ENCODE measurements at places on chromosomes 11 and 22. TPM values are rescaled to one million over a fixed set of nuclear protein-coding genes. Genes with fewer than 3 reads are reported as not detected.

The NCAM1 gene
- 181 TPM for total RNA-seq

The MUC5B gene
- total RNA-seq = not detected

DNA sequence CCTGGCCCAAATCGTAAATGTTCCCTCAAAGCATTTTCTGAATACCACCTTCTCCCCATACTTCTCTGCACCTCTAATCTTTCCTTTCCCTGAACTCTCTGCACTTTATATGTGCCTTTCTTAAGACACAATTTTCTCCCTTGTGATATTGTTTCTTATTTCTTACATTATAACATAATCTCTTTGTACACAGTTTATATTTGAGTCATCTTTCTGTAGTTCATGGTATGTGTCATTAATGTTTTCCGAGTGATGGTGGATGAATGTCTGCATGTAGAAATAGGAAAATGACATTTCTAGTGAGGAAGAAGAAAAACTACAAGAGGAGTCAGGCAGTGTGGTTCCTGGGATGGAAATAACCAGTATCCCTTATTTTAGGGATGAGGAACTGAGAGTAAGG lies 5.5 kb downstream of the ACRV1 start:
- H3K4me3 ChIP-seq = no peak overlapping the region
- no peaks in the 10 kb centered on the region for H3K36me3 ChIP-seq
- H3K4me1 ChIP-seq = no peaks in the 10 kb centered on the region
- H3K27ac ChIP-seq = no peak overlapping the region
- no peaks in the 10 kb centered on the region for H3K27me3 ChIP-seq
- DNase-seq = no peak

GRCh38 chr11:10925149-10925926 lies 67.5 kb upstream of the ZBED5 start:
- H3K4me3 ChIP-seq = no peak overlapping the region
- DNase-seq = no peak
- no peaks in the 10 kb centered on the region for H3K36me3 ChIP-seq

Measured in adrenal gland (tissue), 19 donors.